ENCODE measurements at places on chromosomes 7 and 10.

GRCh38 chr7:95365151-95365550 lies 31.0 kb downstream of the PON3 start:
- DNase-seq: no peak

- DNase-seq: no peak
Measured at GRCh38 chr10:97494863-97495506, 3.2 kb downstream of the MMS19 start.

- DNase-seq: no peak
Measured at GRCh38 chr7:75961218-75961617, 33.2 kb downstream of the TMEM120A start.

GRCh38 chr10:128377988-128378387 lies 251.8 kb upstream of the MKI67 start:
- DNase-seq: no peak

DNA sequence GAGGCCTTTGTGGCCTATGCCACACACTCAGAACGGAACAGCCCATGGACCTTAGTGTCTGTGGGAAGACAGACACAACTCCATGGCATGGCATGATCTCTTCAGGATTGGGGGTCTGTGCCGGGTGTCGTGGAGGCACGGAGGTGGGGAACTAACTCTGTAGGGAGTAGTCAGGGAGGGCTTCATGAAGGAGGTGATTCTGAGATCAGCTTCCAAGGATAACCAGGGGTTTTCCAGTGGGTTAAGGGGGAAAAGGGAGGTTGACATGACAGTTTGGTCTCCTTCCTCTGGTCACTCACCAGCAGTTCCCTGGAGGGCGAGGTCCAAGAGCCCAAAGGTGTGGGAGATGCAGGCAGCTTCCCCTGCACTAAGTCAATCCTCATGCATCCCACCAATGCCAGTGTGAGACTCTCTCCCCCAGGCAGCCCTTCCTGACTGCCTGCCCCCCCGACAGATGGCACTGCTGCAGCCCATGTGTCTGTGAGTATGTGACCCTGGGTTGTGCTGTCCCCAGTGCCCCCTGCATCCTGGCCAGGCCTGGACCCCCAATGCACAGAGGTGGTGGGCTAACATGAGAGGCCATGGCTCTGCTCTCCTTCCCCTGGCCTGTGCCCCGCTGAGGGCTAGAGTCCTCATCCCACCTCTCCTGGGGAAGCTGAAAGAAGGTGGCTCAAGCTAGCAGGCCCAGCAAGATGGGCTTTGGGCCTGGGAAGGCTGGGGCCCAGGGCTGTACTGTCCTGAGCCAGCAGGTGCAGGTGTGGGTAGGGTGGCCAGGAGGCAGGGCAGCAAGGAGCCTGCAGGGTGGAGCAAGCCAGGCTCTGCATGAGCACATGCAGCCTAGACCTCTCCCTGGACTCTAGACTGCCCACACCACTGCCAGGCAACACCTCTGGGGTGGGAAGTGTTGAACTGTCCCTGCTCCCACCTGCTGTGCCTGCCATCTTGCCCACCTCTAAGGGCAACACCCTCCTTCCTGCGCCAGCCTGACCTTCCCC lies 39.7 kb downstream of the RASGEF1A start:
- DNase-seq: peak; percentile 11

DNA sequence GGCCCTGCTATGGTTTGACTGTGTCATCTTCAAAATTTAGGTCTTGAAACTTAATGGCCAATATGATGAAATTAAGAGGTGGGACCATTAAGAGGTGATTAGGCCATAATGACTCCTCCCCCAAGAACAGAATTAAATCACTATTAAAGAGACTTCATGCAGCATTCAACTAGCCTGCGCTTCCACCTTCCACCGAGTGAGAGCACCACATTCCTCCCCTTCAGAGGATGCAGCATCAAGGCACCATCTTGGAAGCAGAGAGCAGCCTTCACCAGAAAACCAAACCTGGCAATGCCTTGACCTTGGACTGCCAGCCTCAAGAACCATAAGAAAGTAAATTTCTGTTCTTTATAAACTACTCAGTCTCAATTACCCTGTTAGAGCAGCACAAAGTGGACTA lies 371.1 kb upstream of the NFE2L3 start:
- no peak for DNase-seq

DNA sequence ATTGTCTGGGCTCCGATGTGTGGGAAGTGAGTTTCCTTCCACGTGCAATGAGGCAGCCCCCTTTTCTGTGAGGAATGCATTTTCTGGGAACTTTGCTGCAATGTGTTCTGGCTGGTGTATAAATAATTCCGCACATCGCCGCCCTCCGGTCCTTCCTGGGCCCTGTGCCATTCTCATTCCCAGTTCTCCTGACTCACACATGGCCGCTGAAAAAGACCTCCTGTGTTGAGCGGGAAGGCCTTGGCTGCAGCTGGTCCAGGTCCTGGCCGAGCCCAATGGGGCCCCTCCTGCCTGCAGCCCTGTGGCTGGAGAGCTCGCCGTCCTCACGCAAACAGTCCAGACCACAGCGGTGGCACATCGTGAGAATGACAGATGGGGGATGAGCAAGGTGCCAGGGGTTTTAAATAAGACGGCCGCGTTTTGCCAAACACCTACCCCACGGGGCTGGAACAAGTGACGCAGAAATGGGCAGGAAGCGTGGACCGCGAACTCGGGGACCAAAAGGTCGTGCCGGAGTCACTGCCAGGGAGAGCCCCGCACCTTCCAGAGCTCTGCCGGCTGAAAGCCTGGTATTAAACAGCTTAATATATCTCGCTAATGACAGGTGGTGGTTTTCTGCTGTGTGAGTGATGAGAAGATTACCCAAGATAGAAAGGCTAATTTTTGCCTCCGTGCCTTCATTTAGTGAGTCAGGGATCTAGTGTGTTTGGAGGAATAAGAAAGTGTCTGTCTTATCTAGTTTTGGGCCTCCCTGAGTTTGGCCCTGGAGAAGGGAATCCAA lies 37.0 kb downstream of the FAM20C start:
- peak; percentile 41 for DNase-seq

GRCh38 chr7:149862156-149862555 lies 11.6 kb upstream of the ATP6V0E2 start:
- no peak for DNase-seq

- no peak for DNase-seq
Measured at GRCh38 chr7:80859272-80859970, 59.4 kb downstream of the SEMA3C start.

GRCh38 chr7:114777288-114777687 lies 144.6 kb upstream of the MDFIC start:
- no peak for DNase-seq

- DNase-seq: no peak
Measured at GRCh38 chr7:149415391-149416071, 45.3 kb downstream of the ZNF777 start.

- DNase-seq: no peak
Measured at GRCh38 chr7:108236681-108237415, 106.7 kb upstream of the LAMB4 start.

- DNase-seq: no peak
Measured at GRCh38 chr10:43299579-43299978, 32.7 kb upstream of the RASGEF1A start.

- DNase-seq: no peak
Measured at GRCh38 chr7:26583094-26583648, 281.2 kb downstream of the SKAP2 start.

- no peak for DNase-seq
Measured at GRCh38 chr10:95675403-95676116, 18.2 kb downstream of the TCTN3 start.

DNA sequence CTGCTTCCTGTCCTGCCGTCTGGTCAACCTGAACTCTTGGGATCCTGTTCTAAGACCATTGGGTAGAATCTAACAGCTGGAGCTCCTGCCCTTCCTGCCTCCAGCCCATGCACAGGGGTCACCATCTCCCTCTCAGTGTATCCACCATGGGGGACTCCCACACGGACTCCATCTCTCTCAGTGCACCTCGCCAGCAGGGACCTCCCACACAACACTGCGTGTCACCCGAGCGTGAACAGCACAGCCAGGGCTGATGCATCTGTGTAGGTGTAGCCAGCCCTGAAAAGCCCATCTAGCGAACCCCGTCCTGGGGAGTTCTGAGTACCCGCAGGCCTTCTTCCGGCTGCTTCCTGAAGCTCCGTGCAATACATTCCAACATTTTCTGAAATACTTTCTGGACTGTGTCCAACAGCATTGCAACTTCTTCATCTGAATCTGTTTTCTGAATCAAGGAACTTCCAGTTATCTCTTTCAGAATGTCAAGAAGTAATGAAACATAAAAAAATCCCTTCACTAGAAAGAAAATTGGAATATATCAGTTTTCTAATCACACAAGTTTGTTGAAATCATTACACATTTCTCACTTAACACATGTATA lies 52.5 kb downstream of the NCAPG2 start:
- no peak for DNase-seq

DNA sequence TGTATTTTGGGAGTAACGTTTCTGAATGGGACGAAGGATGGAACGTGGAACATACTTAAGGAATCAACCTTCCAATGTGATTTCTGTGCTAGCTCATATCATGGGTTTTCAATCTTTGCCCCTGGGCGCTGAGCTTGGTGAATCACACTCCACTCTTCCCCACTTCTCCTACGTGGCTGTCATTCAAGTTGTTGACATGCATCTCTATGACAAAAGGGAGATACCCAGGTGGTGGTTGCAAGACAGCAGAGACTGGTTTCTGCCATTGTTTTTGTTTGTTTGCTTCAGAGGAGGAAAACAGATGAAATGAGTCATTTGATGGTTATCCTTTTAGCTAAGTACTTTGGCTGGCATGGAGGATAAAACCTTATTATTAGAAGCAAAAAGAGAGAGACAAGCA lies 573.9 kb downstream of the GATA3 start:
- no peak for DNase-seq

DNA sequence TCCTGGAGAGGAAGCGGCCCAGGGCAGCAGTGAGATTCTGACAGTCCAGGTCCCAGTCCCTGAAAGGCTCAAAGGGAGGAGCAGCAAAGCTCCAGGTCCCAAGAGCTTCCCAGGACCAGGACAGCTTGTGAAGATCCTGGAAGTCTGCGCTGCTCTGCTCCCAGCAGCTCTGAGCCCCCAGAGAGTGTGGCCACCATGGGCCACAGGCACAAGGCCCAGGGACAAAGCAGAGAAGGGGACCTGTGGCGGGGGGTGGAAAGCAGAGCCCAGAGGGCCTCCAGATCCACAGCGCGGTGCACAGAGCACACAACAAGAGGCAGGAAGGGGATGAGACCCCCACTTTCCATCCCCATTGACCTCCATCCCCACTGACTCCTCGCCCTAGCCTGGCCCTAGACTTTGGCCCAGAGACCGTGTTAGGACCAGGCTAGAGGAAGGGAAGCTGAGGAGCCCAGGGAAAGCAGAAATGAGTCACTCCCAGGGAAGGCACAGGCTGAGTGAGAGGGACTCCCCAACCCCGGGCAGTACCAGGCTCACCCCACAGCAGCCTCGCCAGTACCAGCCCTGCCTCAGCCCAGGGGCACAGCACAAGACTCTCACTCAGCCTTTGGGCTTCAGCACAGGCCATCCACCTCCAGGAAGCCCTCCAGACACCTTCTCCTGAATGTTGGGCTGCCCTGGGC lies 75.5 kb downstream of the GRID1 start:
- DNase-seq: peak; percentile 7

DNA sequence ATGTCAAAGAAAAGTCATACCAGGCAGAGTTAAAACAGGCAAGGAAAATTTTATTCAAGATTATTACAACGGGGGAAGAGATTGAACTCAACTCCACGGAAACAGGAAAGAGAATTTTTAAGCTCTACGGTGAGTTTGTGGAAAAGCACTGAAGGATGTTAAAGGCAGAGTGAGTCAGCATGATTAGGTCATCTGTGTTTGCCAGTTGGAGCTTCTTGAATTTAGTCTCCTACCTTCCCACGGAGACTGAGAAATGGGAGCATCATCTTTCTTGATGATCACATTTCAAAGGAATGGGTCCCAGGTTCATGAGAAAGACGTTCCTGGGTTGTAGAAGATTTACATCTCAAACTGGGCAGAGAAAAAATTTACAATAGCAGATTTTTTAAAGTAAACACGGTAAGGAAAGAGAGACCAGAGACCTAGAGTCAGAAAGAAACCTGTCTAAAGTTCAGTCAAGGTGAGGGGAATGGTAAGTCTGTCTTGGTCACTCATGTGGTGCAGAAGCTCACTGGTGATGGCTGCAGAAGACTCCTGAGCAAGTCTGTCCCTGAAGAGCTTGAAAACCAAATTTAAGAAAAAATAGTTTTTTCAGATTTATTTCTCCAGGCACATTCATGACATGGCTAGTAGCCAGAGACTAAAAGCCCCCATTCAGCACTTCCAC lies 516.9 kb upstream of the LRRN3 start:
- no peak for DNase-seq

GRCh38 chr10:19620811-19621210 lies 195.4 kb upstream of the PLXDC2 start:
- no peak for DNase-seq

GRCh38 chr7:100642534-100642907 lies 1.2 kb upstream of the TFR2 start:
- DNase-seq: peak; percentile 36

DNA sequence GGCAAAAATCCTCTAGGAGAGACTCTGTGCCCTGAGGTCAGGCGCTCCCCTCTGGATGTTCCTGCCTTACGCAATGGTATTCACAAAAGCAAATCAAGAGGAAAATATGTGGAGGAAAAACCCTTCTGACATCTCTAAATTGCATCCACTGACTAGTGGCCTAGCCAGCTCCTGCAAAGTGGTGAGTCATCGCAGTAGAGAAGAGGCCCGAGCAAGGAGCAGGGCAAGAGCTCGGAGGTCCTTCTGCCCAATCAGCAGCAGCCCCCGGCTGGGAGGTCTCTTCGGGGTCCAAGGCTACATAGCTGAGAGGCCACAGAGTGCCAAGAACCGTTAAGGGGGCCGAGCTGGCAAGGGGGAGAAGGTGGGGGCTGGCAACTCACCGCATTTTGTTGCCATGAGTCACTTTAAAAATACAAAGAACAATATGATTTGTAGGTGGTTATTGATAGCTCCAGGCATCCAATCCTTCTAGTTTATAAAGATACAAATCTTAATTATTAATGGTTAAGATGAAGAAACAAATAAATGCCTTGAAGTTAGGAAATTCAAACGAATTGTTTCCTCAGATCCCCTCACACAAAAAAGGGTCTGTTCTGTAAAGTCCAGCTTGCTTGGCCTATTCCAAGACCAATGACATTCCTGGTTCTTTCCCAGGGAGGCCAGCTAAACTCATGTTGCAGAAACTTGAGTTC lies 161.6 kb downstream of the PKD1L1 start:
- DNase-seq: peak; percentile 22
